ENCODE measurements at places on chromosomes 11 and 22.

- no peak for DNase-seq
Measured at GRCh38 chr11:115806056-115806455, 301.8 kb upstream of the CADM1 start.

DNA sequence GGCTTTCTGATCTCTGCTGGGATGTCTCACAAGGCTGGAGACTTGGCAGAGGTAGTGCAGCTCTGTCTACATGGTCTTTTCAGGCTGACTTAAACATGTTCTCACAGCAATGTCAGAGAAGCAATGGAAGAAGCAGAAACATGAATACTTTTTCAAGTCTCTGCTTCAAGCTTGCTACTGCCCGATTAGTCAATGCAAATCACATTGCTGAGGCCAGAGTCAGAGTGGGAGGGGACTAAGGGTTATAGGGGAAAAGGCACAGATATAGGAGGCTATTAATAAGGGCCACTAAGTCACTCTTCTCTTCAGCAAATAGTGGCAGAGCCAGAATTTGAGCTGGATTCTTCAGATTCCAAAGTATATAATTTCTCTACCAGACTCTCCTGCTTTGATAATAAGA lies 390.5 kb downstream of the TMEM135 start:
- DNase-seq, result no peak

DNA sequence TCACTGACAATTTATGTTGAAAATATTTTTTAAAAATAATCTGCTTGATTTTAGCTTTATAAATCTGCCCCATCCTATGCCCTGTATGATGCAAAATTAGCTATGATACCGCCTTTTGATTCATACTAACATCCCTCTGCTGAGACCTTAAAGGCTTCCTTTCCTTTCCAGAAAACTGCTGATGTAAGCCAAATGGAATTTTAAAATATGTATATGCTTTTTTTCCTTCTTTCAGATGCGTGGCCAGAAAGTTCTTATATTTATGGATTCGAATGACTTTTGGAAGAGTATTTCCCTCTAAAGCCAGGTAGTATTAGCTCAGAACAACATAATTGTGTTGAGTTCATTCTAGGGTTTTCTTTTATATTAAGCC lies 34.5 kb downstream of the SFI1 start:
- no peak for DNase-seq

GRCh38 chr11:34300026-34300925 lies 57.5 kb downstream of the ABTB2 start:
- DNase-seq, result no peak

- no peak for DNase-seq
Measured at GRCh38 chr11:131928992-131929391, 558.6 kb downstream of the NTM start.

GRCh38 chr22:25636323-25636722 lies 71.8 kb downstream of the GRK3 start:
- DNase-seq, result no peak

- DNase-seq, result peak; percentile 15
Measured at GRCh38 chr11:133163463-133164419, 368.6 kb downstream of the OPCML start.

DNA sequence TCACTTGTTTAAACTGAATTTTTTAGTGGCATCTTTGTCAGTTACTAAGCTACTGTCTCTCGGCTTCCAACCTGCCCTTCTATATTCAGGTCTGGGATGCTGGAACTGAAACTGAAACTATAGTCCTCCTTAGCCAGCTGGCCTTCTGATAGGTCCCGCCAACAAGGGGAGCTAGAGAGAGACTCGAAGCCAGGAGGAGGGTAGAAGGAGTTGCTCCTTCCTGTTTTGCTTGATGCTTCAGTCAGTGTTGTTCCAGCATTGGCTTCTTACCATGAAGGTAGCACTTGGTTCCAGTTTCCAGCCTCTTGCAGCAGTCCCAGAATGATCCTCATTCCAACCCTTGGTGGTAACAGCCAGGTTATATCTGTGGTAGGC lies 32.9 kb upstream of the HORMAD2 start:
- DNase-seq, result no peak

DNA sequence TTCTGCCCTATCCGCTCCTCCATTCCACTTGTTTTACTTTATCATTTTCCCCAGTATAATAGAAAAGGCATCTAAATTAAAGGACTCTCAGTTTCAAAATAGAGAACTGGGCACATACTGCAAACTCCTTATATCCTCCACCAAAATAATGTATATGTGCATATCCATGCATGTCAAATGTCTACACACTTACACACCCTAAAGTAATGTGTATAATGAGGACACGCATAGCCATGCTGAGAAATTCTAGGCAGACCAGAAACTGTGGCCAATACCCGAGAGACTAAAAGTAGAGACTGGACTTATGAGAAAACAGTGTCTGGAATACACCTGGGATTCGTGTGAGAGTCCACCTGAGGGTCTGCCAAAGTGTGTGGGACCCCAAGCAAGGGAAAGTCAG lies 183.5 kb downstream of the CWF19L2 start:
- DNase-seq, result no peak

GRCh38 chr11:78158987-78159652 lies 19.7 kb upstream of the ALG8 start:
- DNase-seq, result no peak

- DNase-seq, result no peak
Measured at GRCh38 chr11:19478891-19479290, 233.7 kb upstream of the NAV2 start.

GRCh38 chr11:95152876-95153856 lies 63.5 kb downstream of the ENDOD1 start:
- no peak for DNase-seq

DNA sequence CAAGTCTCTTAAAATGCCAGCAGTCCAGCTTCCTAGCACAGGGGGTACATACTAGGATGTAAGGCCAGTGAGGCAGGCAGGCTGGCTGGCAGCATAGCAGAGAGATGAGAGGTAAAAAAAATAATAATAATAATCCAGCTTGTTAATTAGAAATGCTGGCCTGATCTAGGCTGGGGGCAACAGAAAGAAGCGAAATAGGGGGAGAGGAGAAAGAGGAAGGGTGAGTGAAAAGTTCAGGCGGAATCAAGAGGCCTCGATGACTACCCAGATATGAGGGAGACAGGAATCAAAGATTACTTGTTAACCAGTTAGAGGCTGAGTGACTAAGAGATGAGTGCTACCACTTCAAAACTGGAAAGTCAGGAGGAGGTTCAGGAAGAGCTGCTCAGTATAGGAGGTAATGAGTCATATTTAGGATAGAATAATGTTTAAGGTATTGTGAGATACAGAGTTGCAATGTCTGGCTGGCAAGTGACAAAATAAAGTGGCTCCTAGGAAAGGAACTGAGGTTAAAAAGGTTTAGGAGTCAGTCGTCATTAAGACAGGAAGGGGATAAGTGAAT lies 2.8 kb downstream of the ALKBH8 start:
- no peak for DNase-seq

DNA sequence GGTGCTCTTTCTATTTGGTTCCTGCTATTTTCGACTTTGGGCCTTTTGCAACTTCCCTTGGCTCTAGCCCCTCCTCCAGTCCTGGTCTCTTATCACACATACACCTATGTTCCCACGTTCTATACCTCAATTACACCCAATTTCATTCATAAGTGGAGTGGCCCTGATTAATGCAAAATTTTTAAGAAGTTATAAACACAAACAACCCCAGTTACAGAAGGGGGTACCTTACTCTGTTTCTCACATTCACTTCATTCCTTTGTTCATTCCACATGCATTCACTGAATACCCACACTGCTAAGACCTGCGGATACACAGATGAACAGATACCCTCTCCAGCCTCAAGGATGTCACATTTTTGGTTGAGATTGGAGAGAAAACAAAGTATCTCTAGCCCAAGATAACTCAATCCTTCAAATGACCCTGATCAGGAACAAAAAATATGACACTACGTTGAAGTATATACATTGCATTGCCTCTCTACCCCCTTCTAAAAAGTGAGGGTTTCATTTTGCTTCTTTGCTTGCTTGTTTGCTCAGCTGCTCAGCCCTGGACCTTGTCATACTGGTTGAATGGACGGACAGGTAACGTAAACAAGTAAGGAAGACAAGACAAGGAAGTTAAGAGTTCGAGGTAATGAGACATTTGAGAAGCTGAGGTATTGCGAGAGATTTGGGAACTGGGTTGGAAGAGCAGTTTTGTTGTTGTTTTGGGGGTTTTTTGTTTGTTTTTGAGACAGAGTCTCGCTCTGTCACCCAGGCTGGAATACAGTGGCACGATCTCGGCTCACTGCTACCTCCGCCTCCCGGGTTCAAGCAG lies 3.6 kb upstream of the VPS37C start:
- DNase-seq, result no peak

DNA sequence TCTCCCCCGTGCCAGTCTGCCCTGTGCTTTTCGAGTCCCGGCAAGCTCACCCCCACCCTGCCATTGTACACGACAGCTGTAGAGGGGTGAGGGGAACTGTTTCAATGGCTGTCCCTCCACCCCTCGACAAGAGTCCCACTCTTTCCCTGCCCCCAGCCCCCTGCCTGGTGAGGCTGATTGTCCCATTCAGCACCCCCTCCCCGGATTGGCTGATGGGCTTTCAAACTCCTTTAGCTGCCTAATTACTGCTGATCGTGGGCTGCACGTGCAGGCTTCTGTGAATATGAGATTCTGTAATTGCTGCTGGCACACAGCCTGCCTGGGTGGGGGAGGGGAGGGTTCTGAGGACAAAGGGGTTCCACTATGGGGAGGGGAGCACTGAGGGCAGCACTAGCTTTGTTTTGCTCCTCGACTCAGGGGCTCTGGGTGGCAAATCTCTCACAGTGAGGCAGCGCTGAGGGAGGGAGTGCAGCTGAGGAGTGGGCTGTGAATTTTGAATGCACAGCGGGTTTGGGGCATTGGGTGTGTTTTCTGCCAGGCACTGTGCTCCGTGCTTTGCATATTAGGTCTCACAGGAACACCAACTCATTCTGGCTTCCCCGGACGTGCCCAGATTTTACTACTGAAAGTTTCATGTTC lies 42.6 kb upstream of the ACCSL start:
- DNase-seq, result no peak

GRCh38 chr11:15114501-15115475 lies at the start of gene INSC:
TSS of gene INSC (plus strand) at chr11:15114923. CDS start at chr11:15149175, 34,252 bp downstream.
- no peak for DNase-seq

GRCh38 chr11:111698852-111699559 lies 67.2 kb downstream of the PPP2R1B start:
- no peak for DNase-seq
